ENCODE measurements at places on chromosomes 1 and 21.

GRCh38 chr1:227257964-227258363, 60.3 kb downstream of the CDC42BPA start:
- DNase-seq: no peak

DNA sequence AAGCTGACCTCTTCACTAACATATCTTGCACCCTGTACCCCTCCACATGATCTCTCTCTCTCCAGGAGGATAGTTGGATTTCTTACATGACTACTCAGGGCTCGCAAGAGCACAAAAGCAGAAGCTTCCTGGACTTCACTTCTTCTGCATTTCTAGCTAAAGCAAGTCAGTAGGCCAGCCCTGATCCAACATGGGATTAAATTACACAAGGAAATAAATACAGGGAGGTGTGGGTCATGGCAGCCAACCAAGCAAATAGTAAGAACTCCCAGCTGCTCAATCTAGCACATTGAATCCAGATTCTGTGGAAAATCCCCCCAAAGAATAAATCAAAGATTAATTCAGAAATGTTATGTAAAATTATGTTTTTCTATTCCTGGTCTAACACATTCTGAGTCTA, 33.3 kb downstream of the KLHDC7A start:
- DNase-seq: no peak

DNA sequence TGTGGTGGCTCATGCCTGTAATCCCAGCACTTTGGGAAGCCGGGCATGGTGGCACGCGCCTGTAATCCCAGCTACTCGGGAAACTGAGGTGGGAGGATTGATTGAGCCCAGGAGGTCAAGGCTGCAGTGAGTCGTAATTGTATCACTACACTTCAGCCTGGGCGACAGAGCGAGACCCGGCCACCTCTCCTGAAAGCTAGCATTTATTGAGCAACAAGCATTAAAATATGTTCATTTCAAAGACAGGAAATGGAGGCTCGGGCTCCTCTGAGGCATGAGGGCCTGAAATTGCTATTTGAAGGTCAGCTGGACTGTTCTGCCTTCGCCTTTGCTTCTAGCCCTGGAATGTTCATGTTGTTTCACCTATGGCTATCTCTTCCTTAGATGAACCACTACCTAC, 34.5 kb downstream of the SPATA21 start:
- DNase-seq: no peak

DNA sequence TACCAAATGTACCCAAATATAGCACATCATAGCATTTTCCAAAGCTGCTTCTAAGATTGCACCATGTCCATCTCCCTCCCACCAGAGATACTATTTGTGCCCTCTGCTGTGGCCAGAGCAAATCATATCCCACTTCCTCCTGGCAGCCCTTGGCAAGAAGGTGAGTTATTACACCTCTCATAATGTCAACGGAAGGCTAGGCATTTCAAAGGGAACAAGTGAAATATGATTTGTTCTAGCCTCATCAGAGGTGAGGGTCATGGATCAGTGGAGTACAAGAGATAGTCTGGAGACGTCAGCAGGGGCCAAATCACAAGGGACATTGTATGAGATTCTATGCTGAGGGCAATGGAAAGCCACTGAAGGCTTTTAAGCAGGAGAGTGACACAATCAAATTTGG, 90.2 kb upstream of the BCAR3 start:
- no peak for DNase-seq

- DNase-seq: no peak
These were observed 1.0 kb downstream of the GATAD2B start for GRCh38 chr1:153921803-153922075.

- no peak for DNase-seq
These were observed 24.7 kb downstream of the CYP2J2 start for GRCh38 chr1:59901770-59902388.

- no peak for DNase-seq
These were observed 53.2 kb downstream of the SLC9A1 start for GRCh38 chr1:27101696-27102095.

DNA sequence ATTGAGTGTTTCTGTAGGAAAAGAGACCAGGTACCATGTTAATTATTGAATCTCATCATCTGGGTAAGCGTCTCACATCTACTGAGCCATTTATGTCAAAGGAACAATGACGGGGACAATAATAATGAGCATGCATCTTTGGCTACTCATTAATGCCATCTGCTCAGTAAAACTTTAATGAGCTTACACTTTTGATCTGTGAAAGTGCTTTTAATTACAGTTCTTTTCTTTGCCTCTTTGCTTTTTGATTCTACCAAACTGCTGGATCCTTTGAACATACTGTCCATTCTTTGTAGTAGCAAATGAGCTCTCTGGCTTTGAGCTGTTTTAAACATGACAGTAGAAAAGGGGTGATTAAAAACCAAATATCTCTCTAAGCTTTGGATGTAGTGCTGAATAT, 181.2 kb upstream of the IVNS1ABP start:
- DNase-seq: no peak

DNA sequence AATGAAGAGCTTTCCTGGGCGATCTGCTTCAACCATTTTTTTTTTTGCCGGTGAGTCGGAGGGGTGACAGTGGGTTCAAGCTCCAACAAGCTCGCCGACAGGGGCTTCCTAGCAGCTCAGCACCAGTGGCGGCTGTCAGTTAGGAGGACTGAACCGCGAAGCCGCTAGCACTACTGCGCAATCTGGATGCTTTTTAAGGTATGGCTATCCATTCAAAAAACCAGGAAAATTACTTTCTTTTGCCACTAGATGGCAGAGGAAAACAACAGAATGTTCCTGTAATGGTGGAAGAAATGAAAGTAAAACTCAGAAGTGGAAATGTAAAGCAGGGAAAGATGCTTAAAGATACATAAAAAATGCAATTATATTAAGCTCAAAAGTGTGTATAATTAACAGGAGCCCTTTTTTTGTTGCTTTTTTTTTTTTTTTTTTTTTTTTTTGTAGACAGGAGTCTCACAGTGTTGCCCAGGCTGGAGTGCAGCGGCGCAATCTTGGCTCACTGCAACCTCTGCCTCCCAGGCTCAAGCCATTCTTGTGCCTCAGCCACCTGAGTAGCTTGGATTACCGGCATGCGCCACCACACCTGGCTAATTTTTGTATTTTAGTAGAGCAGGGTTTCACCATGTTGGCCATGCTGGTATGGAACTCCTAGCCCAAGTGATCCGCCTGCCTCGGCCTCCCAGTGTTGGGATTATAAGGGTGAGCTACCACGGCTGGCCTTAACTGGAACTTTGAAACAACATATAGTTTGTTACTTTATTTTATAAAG, 8.5 kb downstream of the KYAT3 start:
- peak; percentile 83 for DNase-seq

GRCh38 chr1:183454377-183454776, 17.9 kb upstream of the SMG7 start:
- no peak for DNase-seq

DNA sequence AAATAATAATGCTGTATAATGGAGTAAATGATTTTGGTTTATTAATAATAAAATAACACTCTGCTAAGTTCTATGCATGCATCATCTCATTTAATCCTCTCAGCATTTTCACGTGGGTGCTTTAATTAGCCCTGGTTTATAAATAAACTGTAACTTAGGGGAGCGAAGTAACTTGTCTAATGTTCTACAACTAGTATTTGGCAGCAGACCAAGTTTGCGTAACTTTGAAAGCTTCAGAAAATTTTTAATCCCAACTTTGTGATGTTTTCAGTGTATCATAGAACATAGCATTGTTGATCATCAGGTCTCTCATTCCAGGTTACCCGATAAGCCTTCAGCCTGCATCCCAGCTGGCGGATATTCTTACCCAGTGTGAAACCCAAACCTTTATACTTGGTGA, 322.4 kb upstream of the SGIP1 start:
- no peak for DNase-seq

DNA sequence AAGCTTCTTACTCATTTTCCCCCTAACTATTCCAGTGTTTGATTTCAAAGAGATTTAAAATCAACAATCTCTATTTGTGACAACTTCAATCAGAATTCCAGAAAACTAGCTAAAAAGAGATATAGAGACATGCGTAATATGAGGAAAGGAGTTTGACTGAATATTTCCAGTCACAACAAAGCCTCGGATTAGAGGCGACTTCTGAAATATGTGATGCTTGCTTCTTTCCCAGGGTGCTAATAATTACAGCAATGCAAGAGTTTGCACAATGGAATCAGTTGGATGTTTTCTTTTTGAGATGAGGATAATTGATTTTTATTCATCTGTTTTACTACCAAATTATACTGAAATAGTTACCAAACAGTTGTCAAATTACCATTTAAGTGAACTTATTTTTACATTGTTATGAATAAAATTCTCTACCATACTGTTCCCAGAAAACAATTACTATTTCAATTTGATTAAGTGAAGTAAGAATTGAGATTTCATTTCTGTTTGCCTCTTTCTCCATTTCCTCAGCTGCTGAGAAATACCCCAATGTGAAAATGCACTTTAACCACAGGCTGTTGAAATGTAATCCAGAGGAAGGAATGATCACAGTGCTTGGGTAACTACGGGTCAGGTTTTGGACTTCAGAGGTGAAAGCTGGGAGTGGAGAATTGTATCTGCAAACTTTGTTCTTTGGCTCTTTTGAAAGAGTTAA, 28.1 kb downstream of the KMO start:
- no peak for DNase-seq

DNA sequence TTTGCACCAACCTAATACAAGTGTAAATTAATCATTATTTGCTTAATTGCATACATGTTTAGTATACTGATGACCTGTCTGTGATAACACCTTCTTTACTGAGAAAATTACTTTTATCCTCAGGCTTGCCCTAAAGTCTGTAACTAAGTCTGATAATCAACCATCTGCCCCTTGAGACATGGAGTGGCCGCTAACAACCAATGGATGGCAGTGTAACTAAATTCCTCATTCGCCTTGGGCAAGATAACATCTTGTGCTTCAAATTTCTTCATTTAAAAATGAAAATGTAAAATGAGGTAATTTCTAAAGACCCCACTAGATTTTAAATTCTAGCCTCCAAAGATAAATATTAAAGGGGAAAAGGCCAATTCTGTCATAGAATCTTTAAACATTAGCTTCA, 85.1 kb downstream of the ENAH start:
- no peak for DNase-seq

- no peak for DNase-seq
These were observed 368.7 kb upstream of the RUNX1 start for GRCh38 chr21:35417762-35418161.

- DNase-seq: no peak
These were observed 63.7 kb downstream of the SLC30A7 start for GRCh38 chr1:100959502-100960060.

- DNase-seq: no peak
These were observed 30.5 kb downstream of the ZBTB8OS start for GRCh38 chr1:32619701-32620485.

DNA sequence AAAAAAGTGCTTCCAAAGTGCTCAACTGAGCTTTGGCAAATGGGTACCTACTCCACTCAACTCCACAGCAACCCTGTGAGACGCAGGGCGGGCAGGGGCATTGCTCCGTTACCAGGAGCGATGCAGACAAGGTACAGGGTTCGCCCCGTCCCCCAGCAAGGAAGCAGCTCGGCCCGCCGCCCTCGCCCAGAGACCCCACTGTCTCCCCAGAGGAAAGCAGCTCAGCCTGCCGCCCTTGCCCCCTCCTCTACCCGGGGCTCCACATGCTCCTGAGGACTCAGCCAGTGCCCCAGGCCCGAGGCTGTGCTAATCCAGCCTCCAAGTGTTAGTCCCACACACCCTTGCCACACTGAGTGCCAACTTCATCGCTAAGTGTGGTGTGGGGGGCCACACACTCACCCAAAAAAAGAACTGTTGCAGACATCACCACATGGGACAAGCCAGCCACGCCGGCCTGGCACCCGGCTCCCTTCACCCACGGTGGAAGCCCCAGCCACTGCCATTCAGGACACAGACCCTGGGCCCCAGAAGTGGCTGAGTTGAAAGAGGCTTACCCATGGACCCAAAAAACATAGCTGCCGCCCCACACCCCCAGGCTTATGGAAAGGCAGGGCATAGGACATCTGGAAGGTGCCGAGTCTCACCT, 26.3 kb downstream of the WDR4 start:
- no peak for DNase-seq

DNA sequence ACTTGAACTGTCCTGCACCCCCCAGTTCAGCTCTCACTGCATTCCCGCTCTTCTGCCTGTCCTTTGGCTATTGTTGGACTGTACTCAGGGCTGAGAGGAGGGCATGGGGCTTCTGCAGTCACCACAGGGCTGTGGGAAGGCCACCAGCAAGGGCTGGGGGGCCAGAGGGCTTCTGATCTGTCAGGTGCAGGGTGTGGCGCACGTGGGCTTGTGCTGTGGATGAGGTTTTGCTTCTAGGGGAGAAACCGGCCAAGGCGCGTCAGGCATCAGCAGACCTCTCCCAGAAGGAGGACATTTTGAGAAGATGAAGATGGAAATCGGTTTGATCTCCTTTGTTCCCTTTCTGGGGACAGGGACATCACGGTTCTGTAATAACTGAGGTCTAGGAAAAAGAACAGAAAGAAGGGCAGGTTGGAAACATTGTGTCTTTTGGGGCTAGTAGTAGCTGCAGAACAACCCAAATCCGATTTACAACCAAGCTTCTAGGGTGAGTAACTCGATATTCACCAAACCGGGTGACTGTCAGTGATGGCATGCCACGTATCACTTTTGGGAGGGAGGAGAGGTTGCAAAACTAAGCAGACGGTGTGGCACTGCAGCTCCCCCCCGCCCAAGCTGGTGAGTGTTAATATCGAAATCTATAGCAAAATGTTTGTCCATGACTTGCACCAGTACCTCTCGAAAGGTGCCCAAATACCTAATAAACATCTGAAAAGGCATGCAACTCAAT, 40.9 kb downstream of the AGPAT3 start:
- no peak for DNase-seq

- DNase-seq: no peak
These were observed 15.4 kb upstream of the SAMD13 start for GRCh38 chr1:84286071-84286470.

DNA sequence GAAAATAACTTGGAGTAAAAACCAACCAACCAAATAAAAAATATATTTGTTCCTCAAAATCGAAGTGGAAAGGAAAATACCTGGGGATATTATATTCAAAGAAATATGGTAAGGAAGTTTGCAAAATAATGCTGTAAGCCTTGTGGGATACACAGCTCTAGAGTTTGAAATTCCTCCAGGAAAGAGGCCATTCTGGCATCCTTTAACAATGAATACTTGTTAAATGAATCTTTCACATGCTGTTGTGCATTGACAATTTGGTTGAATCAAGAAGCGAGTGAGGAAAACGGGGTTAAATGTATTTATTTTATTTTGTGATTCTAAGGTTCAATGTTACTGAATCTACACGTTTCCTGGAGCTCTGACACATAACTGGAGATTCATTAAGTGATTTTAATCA, 30.5 kb upstream of the NTNG1 start:
- DNase-seq: no peak

DNA sequence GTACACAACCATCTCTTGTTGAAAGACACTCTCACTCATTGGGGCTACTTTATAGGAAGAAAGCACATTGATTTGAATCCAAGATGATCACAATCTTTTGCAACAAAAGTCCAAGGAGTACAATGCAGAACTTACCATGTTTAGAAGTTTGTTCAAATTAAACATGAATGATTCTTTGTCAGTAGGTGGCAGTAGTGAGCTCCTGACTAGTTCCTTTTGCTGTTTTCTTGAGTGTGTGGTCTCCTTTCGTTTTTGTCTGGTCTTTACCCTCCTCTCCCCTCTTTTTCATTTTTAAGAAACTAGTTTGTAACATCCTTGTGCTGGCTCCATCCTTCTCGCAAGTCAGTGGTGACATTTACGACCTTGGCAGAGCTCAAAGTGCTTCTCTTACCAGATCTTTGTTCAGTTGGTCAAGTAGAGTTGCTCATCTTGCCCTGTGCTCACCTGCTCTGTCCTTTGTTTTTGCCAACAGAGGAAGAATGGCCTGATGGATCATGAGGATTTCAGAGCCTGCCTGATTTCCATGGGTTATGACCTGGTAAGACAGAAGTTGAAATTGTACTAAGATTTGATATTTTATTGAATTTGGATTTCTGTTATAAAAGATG, 35.7 kb upstream of the MTR start:
- DNase-seq: peak; percentile 48
